ENCODE measurements at places on chromosomes 3 and 15. TPM values are rescaled to one million over a fixed set of nuclear protein-coding genes. Genes with fewer than 3 reads are reported as not detected.

Gene IL16
- polyA plus RNA-seq = 1.5 TPM

Gene RETNLB
- polyA plus RNA-seq = not detected

Gene EHHADH
- 3.1 TPM for polyA plus RNA-seq

Gene AHSG
- polyA plus RNA-seq = not detected

Gene FGF12
- polyA plus RNA-seq = 149 TPM

Gene DNASE1L3
- polyA plus RNA-seq = not detected

Gene STRC
- polyA plus RNA-seq = 1.5 TPM

Gene CTXN2
- 3.8 TPM for polyA plus RNA-seq

Gene ADCY5
- 0.21 TPM for polyA plus RNA-seq

Gene AQP9
- not detected for polyA plus RNA-seq

Gene IMP3
- polyA plus RNA-seq = 24.8 TPM

Gene RHCG
- polyA plus RNA-seq = 1.0 TPM

Gene INKA1
- polyA plus RNA-seq = not detected

Gene CMTM7
- polyA plus RNA-seq = not detected

Gene GATM
- polyA plus RNA-seq = 23.8 TPM

Gene MUSTN1
- 7.6 TPM for polyA plus RNA-seq

Gene CCDC39
- polyA plus RNA-seq = 2.8 TPM

Data from Purkinje cell (primary cell).